IPS-NIHi11 (cell line): ENCODE measurements at places on chromosomes 12 and 14.

GRCh38 chr12:11920231-11920630 lies 150.5 kb upstream of the BCL2L14 start:
- no peak for DNase-seq

- DNase-seq, result no peak
Measured at GRCh38 chr12:116040402-116040801, 237.1 kb downstream of the MED13L start.

DNA sequence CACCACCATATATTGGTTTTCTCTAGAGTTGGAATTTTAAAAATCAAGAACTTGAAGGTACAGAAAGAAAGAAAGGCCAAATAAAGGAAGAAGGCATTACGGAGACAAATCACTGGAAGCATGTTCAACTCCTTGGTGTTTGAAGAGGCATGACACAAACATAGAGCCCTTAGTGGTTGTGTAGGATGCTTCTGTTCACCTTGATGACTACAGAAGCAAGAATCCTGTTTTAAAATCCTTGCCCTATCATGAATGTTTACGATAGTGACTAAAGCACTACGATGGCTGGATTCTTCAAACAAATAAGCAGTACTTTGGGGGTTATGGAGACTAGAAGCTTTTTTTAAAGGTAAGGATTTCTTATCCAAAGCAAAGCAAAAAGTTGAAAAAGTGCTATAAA lies 10.3 kb upstream of the ISM2 start:
- no peak for DNase-seq

- DNase-seq, result no peak
Measured at GRCh38 chr14:95024380-95024779, 132.9 kb downstream of the DICER1 start.

- DNase-seq, result no peak
Measured at GRCh38 chr14:72663076-72663487, 230.8 kb downstream of the DPF3 start.

DNA sequence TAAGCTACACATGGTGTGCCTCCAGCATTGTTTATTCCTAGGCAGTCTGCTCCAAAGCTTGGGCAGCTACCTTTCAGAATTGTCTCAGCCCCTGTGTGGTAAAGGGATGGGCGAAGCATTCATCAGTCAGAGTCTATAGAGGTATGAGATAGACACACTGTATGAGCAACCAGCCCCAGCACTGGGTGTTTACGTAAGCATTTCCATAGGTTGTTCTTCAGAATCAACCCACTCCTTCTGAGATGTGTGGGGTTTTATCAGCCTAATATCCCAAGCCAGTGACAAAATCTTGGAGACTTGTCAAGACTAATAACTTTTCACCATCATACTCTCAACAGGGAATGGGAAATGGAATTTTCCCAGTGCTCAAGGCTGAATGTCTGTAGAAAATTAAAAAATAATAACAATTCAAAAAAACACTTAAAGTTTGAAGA lies 98.2 kb downstream of the BTG1 start:
- no peak for DNase-seq

DNA sequence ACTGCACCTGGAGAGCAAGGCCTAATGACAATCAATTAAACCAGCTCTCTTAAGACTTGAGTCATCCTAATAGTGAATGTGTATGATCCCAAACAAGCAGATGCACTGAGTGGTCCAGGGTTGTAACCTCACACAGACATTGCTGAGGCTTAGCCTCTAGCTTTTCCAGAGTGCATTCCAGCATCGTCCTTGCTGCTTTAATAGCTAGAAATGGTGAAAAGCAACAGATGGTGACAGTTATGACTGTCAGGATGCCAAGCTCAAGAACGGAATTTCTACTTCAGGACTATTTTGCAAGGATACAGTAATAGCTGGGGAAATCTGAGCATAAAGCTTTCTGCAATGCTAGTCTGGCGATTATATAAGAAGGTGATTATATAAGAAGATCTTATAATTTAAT lies 34.6 kb downstream of the PTPRR start:
- no peak for DNase-seq

GRCh38 chr14:92581206-92581605 lies 67.6 kb downstream of the RIN3 start:
- DNase-seq, result no peak

DNA sequence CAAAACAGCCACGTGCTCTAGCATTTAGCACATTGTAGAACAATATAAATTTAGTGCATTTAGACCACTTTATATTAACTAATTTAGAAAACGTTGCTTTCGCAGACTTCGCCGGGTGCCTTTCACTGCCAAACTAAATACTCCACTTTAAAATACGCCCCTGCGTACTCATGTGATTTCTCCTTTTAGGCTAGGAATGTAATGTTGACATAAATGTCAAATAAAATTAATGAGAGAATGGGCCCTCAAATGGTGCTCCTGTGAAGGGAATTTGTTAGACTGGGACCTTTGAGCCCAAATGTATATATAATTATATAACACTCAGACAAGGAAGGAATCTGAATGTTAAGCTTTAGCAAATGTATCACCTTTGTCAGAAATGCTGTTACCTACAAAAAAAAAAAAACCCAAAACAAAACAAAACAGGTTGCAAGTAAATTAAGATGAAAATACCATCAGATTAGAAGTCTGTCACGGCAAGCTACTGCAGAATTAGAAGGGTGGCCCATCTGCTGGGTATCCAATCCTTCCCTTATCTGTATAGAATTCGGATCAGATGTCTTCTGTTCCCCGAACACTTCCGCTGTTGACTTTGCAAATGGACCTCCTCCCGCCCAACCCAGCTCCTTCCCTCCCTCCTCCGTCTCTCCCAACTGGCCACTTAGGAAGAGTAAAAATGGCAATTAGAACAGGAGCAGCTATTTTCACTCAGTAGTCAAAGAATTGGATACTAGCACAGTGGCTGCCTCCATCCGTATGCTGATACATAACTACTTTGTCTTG lies 159.3 kb upstream of the FOXN3 start:
- peak; percentile 39 for DNase-seq

DNA sequence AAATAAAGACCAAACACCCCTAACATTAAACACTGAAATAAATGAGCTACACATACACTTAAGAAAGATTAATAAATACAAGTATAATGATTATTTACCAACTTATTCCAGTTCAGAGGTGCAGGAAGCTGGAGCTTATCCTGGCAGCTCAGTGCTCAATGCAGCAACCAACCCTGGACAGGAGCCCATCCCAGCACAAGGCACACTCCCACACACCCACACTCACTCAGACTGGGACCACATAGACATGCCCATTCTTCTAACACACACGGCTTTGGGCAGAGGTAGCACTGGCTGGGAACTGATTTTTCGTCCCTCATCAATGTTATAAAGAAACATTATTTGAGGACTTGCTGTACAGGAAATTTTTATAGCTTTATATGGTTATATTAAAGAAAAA lies 797.4 kb downstream of the RPS29 start:
- DNase-seq, result no peak

- DNase-seq, result peak; percentile 52
Measured at GRCh38 chr12:1922075-1922709, 3.7 kb upstream of the CACNA2D4 start.

- no peak for DNase-seq
Measured at GRCh38 chr12:25677232-25677937, 124.3 kb upstream of the LMNTD1 start.

DNA sequence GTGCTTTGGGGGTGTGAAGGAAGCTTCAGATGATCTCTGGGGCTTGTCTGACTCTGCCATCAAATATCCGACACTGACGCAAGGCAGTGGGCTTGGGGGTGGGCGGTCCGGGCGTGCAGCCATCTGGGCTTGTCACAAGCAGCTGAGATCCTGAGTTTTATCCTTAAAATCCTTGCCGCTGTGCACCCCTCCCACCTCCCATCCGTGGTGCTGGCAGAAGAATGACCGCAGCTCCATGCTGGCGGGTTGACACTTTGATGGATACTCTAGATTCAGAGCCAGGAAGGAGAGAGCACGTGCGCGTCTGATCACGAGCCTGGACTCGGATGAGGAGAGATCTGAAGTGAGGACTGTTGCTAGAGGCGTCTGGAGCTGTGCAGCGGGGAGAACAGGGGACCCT lies 3.0 kb downstream of the ZFYVE21 start:
- DNase-seq, result no peak

- no peak for DNase-seq
Measured at GRCh38 chr12:76549131-76549530, 10.4 kb downstream of the OSBPL8 start.

DNA sequence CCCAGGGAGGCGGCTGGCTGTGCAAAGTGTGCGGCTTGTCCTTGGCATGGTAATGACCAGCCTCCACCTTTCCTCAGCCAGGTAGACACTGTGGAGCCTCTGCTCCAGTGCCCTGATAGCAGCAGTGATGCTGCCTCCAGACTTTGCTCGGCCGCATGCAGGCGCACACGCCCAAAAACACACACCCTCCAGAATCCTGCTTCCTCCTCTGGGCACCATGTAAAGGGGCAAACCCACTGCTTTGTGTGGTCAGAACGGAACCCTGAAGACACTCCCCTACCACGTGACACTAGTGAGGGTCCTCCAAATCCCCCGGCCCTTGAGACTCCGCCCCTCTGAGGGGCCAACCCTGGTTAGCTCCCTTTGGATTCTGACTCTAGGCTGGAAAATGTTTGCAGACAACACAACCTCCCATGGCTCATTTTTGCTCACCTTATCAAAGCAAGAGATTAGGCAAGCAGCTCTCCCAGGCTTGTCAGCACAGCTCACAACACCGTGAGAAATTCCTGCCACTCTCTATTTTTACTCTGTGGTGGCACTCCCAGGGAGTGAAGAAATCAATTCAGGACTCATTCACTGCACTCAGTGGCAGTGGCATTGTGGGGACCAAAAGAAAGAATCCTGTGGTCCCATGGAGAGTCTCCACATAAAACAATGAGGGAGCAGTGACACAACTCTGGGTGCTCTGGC lies 4.5 kb downstream of the KRT77 start:
- no peak for DNase-seq

DNA sequence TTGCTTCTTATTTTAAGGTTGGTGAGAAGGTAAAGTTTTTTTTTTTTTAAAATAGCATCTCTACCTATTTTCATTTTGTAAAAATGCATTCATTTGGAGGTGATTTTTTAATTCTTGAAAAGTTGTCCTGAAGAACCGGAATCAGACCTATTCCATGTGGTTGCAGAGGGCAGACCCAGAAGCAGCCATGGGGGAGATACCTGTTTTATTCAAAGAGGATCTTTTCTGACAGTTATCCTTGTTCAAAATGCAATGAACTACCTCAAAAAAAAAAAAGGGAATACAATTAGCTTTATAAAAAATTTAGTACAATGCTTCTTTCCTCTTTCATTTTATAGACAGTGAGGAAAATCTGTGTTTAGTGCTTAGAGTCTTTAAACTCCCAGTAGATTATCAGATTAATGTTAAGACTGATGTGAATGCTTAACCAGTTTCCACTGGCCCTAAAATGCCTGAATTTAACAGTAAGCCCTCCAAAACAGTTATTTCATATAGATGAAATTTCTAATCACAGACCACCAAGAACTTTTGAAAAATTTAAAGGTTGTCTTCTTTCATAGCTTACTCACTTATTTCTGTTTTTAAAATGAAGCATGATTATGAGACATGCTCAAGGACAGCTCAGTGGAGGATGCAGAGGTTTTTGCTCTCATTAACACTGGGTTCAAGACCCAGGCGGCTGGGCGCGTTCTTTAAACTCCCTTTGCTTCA lies 8.6 kb upstream of the NEMF start:
- DNase-seq, result no peak

- no peak for DNase-seq
Measured at GRCh38 chr12:5582018-5582417, 150.1 kb downstream of the NTF3 start.

DNA sequence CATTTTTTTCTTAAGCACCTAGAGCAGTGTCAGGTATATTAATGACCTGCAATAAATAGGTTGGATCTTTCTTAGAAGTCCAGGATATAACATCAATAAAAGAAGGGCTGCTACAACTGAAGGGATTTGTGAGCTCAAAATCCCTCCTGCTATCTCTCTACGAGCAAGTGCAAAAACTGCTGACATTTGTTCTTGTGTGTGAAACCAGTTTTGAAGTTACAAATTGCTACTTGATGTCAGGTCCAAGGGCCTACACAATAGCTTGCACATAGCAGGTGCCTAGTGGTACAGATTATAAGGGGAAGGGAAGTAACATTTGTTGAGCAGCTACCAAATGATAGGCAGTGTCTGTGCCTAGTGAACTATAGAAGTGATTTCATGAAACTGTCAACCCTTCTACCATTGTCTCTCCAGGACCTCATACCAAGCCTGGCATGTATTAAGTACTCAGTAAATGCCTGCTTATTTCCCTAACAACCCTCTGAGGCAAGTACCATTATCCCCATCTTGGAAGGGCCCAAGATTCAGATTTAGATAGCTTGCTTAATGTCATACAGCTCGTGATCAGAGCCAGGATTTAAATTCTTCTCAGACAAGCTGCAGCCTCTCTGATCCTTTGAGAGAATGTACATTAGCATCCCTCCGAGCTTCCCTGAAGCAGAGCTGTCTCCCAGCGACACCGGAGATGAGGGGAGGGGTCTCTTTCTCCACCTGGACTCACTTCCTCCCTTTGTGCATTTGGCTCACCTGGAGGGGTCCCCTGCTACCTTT lies 300.3 kb downstream of the ZFP36L1 start:
- peak; percentile 56 for DNase-seq

GRCh38 chr14:65243766-65244442 lies 141.6 kb upstream of the MAX start:
- DNase-seq, result no peak

- no peak for DNase-seq
Measured at GRCh38 chr14:68854421-68854820, 61.6 kb upstream of the ZFP36L1 start.

DNA sequence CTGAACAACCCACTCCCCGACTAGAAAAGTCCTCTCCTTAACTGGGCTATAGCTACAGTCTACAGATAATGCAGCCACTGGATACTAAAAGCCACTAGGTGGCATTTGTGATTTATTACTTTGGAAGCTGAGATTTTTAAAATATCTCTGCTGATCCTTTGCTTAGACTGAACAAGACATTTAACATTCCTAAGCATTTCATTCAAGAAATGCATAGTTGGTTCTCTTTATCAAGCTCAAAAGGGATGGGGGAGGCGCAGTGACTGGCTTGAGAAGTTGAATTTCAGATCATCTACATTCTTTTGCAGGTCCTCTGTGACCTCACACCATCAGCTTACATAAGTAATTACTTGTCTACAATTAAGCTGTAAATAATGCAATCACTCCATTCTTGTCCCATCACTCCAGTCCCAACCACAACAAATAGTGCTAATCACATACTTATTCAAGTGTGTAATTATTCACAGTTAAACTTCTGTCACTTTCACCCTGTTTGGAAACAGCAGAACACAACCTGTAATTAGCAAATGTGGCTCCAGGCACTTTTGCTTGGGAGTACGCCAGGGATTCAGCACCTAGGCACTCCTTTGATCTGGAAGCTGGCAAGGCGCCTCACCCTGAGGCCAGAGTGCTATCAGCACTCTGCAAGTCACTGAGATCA lies 203.6 kb downstream of the NOVA1 start:
- DNase-seq, result no peak

GRCh38 chr14:102096569-102097188 lies 9.8 kb upstream of the HSP90AA1 start:
- DNase-seq, result peak; percentile 76

DNA sequence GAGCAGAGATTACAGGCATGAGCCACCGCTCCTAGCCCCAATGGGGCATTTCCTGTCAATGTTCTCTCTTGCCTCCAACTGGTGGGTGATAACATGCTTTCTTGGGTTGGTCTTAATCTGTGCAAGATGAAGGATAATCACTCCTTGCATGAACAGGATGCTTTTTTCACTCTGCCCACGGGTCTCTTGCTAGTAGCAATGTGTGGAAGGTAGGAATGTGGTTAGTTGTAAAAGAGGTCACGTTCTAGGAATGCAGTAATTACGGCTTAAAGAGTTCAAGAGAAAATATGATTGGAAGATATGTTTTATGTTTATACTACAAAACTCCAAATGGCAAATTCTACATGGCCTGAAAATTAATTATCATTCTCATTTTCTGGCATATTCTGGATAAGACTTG lies 10.5 kb downstream of the RNASE10 start:
- DNase-seq, result no peak
